ENCODE measurements at places on chromosomes 16 and 17.

- no peak for DNase-seq
These were observed 33.2 kb downstream of the ADGRG5 start for GRCh38 chr16:57575468-57576277.

- DNase-seq = no peak
These were observed 725 bp upstream of the CACNA1H start for GRCh38 chr16:1152123-1152638.

DNA sequence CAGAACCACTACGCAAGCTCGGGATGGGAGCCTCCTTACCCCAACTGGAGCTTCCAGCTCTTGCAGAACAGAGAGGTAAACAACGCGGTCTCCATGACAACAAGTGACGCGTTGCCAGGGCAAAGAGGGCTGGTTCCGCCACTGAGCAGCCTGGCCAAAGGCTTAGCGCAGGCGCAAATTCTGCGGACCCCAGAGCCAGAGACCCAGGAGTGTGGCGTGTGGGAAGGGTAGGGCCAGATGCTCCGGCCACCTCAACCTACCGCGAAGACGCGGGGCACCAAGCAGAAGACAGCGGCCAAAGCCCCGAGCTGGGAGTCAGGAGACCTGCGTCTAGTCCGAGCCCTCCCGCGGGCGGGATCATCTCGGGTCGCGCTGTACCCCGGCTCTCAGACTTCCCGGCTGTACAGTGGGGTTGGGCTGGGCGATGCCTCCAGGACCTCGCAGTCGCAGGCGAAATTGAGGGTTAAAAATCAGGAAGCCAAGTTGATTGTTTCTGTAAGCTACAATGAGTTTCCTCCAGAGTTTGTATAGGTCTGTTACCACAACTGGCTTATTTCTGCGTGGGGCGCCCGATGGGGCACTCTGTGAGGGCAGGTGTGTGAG, at the start of gene TEKT1:
TEKT1 (minus strand) TSS at position 69 of the 603 bp plus-strand sequence. CDS start 1,353 bp downstream, outside the sequence.
- no peak for DNase-seq

DNA sequence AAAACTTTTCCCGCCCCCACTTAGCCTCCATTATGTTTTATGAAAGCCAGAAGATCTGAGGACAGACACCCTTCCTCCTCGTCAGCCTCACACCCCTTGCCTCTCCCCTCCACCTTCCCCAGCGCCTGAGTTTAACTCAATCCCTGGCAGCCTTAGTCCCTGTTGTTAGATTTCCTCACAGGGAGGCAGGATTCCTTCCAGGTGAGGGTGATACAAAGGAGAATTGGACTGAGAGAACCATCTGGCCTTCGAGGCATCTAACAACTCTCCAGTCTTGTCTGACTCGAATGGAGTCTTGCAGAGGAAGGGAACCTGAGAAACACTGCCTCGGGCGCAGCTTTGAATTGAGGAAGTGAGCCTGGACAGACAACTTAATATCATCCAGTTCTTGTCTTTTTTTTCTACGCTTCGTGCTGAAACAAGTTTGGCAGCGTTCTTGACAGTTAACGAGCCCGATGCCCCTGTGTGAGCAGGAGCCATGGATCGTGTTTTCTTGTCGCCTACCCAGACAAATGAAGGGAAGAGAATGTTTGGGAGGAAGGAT, 1.3 kb upstream of the ZNF768 start:
- DNase-seq = peak; percentile 69

DNA sequence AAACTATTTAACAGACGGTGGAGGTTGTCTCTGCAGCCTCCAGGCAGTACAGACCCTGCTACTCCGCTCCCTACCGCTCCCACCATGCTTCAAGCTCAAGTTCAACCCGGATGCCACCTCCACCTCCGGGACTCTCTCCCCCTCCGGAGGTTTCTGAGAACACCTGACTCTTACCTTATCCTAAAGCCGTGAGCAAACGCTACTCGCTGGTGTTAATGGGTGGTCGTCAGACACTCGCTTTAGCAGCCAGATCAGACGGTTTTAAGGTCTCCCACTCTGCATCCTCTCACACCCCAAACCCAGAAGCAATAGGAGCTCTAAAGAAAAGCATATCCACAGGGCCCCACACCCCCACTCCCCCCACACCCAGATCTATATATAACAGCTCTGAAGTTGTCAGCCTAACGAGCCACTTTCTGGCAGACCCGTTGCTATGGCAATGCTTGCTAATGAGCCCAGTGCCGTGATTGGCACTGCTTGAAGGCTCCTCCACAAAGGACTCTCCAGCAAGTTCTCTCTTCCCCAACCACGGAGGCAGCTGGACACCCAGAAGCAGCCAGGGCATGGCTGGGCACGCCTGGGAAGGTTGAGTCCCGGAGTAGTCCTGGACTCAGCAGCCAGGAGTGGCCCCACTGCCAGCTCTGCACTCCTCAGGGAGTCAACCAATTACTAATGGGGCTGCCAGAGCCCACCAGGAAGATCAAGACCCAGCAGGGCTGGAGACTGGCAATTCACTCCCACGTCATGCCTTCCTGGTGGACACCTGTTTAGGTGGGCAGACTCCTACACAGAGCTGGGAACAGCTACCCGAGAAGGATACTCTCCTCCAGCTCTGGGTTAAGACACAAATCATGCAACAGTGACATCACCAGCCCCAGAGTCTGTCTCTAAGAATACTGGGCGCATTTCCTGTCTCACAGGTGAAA, 121.2 kb upstream of the RCVRN start:
- DNase-seq = no peak

GRCh38 chr17:57938061-57938502, 17.1 kb downstream of the CUEDC1 start:
- no peak for DNase-seq

- DNase-seq = no peak
These were observed at the start of gene PDIA2 for GRCh38 chr16:283033-283805. TSS of gene PDIA2 (plus strand) at chr16:283164. CDS start at chr16:283170, 6 bp downstream.

DNA sequence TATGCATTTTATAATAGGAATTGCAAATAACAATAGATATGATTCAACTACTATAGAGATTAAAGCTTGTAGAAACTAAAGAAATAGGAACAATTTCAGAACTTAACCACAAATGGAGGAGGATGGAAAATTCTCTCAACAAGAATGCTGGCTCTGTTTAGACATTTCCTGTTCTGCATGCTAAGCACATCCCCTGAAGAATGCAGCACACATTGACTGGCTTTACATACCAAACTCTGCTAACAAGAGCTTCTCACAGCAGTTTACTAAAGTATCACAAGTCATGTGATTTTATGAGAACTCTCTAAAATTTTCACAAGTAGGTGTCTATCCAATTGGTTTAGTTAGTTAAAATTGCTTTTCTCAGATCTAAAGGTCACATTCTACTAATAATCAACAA, 85.2 kb downstream of the SPAG9 start:
- DNase-seq = no peak

DNA sequence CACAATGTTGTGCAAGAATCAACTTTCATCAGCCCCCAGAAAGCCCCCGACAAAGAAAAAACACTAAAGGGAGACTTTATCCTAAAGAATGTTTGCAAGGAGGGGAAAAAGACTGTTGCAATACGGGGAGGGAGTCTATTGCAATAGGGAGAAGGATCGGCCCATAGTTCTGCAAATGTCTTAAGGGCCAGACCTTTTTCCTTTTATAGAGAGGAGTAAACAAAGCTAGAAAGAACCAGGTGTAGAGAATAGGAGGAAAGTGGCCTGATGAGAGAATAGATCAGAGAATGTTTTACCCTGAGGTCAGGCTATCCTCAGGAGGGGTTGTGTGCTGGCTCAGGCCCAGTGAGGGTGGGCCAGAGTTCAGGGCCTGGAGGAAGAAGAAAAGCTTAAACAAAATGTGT, 8.7 kb upstream of the CAVIN1 start:
- no peak for DNase-seq

DNA sequence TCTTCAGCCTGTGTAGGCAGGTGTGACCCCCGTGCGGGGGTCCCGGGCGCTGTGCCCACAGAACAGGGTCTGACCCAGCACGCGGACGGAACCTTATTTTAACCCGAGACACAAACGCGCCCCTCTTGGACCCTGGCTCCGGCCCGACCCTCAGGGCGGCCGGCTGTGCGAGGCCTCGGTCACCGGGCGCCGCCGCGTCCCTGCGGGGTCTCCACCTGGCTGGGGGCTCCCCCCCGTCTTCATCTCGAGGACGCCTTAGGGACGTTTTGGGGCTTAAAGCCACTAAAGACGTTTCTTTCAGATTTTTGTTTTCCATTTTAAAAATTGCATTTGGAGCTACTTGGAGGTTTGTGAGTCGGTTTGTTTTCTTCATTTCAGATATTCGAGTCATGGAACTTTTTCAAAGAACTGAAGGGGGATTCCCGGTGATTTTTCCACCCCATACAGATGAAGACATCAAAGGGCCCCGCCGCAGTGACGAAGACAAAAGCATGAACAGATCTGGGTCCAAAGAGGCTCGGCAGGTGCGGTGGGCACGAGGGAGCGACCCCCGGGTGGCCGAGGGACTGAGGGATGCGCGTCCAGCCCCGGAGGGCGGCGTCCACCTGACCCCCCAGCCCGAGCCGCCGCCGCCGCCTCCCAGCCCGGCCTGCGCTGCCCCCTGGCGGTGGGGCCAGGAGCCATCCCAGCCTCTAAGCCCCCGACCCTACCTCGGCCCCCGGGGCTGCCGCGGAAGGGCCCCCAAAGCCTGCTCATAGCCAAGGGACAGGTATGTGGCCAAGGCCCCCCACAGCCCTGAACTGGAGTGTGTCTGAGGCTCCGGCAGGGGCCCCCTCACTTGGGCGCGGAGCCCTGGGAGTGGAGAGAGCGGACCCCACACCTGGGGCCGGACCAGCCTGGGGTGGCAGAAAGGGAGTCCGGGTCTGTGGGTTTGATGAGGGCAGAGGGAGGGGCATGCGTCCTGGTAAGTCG, 3.8 kb upstream of the CD7 start:
- DNase-seq = no peak

GRCh38 chr17:80262291-80262690, 1.6 kb downstream of the RNF213 start:
- DNase-seq = no peak

DNA sequence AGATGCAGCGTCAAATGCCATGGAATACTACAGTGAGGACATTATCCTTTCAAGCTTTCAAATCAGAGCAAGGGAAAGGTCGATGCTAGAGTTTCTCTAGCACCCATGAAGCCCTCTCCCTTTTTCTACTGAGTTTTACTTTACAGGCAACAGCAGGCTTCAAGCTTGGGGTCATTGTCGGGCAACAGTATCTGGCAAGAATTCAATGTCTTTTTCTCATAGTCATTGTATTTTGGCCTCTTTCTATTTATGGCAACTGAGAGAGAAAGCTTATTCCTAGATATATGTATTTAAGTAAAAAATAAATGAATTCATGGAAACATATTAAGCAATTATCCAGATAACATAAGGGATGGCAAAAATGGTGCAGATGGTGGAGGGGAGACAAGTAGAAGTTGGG, 364 bp upstream of the CETP start:
- no peak for DNase-seq

DNA sequence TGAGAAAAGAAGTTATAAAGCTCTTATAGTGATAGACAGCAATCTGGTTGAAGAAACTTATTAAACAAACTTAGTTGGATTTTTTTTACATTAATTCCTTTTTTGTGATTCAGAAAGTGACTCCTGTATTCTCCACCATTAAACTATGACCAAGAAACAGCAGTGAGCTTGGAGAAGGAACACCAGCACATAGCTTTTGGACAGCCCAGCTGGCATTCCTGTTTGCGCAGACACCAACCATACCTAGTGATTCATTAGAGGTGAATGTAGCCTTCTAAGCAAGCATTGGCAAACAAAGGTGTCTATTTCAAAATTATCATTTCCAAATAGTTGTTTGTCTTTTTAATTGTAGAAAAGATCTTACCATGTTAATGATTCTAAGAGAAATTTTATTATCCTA, 94.4 kb downstream of the STXBP4 start:
- no peak for DNase-seq

DNA sequence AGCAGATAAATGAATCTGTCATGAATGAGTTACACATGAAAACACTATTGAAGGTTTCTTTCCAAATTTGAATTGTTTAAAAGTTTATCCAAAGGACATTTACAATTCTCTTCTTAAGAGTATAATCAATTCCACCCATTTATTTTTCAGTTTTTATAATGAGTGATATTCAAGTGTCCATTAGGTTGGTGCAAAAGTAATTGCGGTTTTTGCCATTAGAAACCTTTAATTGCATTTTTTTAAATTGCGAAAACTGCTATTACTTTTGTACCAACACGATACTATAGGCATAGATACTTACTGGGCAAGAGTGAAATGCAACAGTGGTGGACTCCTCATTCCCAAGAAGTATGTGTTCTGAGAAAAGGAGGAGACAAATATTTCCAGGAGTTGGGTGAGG, 422.7 kb upstream of the MON1B start:
- no peak for DNase-seq

GRCh38 chr16:646679-647172, 2.4 kb upstream of the WDR90 start:
- no peak for DNase-seq

GRCh38 chr16:88368994-88369393, 13.8 kb upstream of the ZNF469 start:
- no peak for DNase-seq

DNA sequence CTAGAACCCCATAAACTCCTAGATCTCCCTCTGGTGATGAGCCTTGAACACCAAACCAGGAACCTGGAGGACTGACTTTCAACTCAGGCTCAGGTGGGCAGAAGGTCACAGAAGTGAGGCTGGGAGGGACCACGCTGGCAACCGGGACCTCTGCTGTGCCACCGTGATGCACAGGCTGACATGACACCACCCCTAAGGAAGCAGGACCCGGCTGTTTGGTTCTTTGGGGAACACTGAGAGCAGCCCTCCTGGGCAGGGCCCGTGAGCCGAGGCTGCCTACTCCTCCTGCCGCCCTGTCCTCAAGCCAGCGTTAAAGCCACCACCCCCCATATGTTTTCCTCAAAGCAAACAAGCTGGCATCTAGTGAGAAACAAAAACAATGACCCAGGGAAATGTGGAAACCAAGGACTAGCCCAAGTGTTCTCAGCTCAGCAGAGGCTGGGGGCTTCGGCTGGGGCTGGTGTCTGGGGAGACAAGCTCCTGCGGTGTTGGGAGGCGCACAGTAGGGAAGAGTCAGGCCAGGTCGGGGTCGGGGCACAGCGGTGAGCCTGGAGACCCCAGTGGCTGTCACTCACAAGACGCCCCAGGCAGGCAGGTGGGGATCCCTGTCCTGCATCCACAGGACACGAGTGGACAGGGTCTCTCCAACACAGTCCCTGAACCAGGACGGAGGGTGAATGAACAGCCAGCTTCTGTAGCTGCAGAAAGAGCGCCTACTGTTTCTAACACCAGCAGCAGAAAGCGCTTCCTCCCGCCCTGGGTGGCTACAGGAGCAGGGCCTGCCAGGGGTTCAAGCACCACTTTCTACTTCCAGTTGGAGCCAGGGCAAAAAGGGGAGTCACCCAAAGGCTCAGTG, 1.7 kb downstream of the SMIM5 start:
- no peak for DNase-seq

DNA sequence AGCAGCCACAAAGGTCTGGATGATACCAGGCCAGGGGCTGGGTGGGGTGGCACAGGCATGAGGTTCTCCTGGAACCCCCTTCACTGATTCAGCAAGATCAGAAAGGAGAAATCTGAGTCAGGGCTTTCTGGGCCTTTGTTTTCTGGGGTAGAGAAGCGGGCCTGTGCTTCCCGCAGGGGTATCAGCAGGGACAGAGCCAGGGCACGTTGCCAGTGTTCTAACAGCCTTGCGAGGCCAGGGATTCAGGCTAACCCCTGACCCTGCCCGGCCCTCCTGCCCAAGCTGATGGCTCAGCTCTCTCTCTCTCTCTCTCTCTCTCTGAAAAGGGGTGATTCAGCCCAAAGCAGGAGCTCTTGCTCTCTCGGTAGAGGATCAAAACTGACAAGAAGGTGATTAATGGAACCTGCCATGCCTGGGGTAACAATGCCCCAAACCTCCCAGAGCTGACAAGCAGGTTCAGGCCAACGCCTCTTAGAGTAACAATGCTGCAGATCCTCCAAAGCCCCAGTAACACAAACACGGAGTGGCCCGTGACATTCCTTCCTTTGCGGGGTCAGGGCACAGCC, 2.0 kb upstream of the KRT13 start:
- DNase-seq = no peak
